ENCODE measurements at places on chromosomes 3 and 15. TPM values are rescaled to one million over a fixed set of nuclear protein-coding genes. Genes with fewer than 3 reads are reported as not detected.

DNA sequence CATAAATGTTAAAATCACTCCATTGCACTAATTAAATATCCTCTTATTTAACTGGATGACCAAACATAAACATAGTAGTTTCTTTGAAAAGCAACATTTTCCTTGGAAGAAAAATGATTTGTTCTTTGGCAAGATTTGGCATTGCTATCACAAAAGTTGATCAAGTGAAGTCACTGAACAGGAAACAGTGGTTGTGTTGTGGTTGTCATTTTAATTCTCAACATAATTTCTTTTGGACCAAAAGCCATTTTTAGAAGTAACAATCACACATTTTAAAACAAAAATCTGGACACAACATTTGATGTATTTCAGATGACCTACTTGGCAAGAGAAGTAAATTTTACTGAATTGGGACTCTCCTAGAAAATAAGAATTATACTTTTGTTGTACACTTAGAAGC is 872.3 kb downstream of the ROBO1 start:
- no peak for DNase-seq

DNA sequence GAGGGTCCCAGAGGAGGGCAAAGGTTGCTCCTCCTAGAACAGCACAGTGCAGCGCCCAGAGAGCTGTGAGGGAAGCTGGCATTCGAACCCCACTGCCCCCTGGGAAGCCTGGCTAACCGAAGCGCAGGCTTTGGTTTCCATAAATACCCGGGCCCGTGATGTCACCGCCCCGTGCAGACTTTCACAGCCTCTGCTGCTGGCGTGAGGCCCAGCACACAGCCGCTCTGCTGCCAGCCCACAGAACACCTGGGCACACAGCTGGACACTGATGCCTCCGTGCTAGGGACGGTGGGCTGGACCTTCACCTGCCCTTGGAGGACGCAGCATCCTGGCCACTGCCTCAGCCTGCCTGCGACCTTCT is 1.0 kb downstream of the IQSEC1 start:
- no peak for DNase-seq

GRCh38 chr15:78811825-78812183 is 540 bp upstream of the ADAMTS7 start:
- no peak for DNase-seq

DNA sequence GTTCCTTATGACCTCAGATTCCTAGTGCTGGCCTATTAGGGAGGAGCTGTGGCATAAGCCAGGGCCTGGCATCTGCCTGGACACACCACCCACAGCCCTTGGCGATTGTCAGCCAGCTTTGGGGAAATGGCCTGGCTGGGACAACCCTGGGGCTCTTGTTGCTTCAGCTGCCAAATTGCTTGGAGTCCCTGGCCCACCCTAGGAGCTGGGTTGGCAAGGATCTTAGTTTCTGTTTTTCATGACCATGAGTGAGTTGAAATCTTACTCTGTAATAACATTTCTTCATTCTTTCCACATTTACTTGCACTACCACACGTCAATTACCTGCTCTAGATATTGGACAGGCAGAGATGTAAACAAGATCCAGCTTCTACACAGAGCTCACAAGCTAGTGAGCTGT is 1.9 kb upstream of the MYZAP start:
- no peak for DNase-seq

- no peak for DNase-seq
Measured at GRCh38 chr3:140092848-140093536, 158.0 kb downstream of the CLSTN2 start.

DNA sequence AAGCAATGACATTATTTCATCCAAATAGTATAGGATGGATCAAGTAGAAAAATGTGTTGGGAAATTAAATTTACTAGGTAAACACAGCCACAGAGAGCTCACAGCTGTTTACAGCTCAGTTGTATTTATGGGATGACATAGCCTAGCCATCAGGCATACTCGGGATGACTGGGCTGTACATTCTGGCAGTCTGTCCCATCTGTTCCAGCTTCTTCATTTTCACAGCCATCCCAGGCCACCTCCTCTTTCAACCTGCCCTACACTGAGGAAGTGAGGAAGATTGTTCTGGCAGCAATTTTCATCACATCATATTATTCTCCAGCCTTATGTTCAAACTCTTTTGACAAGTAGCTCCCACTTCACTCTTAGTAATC is 98.4 kb upstream of the PFN2 start:
- no peak for DNase-seq

DNA sequence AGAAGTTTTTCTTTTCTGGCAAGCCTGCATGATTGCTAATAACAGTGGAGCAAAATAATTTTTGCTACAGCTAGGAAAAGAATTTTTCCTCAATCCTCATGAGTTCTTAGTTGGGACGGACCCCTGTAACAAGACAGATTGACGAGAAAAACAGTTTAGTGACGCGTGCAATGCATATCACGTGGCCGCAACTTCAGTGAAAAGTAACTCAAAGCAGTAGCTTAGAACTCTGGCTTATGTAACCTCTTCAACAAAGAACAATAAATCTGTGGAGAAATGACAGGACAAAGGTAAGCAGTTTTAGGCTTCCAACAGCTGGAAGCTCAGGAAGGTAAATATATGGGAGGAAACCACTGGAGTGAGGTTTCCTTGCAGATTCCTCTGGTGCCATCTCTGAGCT is 19.7 kb downstream of the FAM107A start:
- DNase-seq: no peak

DNA sequence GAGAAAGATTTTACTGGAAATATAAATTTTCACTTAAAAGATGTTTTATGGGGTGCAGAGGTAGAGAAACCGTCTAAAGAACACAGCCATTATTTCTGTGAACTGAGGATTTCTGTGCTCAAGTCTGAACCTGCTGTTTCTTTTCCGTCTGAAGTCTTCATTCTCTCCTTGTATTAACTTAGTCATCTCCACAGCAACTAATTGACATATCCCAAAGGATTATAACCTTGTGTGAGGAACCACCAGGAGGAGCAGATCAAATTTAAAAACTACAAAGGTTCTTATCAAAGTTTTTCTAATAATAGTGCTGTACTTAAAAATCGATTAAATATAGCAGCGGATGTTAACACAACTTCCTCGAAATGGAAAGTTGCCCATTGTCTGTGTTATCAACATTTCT is 31.1 kb upstream of the ICE2 start:
- no peak for DNase-seq

DNA sequence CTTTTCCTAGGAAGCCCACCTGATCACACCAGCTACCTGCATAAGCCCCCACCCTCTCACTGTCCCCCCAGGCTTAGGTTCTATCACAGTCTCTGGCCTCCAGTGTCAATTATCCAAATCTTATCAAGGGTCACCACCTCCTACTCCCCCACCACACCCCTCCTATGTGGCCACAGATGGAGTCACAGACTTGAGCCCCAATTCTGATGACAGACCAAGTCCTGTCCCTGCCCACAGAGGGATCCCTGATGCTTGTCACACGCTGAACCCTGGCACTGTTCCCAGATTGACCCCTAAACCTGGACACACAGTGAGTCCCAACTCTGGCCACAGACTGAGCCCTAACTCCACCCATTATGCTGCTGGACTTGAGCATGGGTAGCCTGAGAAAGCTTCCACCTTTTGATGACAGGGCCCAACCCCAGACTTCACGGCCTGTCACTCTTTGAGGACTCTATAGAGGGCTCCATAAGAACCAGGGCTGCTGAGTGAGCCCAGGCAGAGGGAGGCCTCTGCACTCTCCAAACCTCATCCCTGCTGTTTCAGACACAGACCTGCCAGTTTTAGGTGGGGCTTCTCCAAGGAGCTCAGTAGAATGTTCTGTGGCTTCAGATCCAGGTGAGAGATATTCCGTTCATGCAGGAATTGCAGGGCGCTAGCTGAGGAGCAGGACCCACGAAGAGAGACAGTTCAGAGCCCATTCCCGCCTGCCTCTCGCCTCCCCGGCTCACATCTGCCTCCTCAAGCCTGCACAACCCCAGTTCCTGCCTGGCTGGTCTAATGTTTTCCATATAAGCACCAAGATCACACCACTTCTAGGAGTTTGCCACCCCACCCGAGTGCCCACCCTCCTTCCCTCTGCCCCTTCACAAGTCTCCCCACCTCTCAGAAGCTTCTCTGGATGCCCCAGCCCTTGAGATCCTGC is 1.8 kb downstream of the ULK3 start:
- no peak for DNase-seq

DNA sequence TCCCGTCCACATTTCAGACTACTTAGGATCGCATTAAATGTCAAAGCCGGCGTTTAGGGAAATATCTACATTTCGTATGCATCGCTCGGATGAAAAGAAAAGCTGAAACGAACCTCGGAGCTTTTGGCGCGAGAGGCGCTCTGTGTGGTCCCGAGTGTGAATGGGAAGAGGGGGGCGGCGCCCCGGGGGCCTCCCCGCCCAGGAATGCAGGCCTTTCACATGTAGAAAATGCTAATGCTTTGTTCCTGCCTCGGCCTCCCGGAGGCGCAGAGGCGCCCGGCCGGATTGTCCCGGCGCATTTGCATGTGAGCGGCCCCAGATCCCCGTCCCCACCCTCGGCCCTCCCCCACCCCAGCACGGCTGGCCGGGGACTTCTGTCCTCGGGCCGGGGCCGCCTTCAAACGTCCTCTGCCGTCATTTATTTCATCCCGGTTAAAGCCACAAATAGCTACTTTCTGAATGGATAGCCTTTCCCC is 37.0 kb upstream of the TRIM71 start:
- DNase-seq: no peak

DNA sequence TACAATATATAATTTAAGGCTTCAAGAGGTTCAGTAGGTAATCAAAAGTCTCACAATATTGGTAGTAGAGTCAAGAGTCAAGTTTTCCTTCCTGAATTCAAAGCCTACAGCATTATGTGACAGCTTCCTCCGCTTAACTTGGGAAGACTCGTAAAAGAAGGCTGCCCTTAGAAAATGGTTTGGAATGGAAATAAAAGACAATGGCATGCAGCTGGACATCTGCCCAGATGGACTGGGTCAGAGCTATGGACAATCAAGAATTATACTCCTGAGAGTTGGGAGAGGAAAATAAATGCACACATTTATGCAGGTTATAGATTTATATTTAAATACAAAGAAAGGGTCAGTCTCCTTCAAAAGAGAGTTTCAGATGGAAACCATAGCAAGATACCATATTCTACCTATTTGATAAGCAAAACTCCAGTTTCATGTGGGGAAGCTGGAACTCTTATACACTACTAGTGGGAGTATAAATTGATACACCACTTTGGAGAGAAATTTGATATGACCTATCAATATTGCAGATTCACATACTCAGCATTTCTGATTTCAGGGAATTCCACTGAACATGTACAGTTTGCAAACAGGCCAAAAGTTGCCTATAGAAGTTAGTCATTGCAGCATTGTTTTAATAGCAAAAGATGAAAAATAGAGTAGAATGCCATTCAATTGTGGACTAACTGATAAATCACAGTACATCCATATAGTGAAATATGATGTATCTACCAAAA is 6.1 kb downstream of the CRYBG3 start:
- no peak for DNase-seq

DNA sequence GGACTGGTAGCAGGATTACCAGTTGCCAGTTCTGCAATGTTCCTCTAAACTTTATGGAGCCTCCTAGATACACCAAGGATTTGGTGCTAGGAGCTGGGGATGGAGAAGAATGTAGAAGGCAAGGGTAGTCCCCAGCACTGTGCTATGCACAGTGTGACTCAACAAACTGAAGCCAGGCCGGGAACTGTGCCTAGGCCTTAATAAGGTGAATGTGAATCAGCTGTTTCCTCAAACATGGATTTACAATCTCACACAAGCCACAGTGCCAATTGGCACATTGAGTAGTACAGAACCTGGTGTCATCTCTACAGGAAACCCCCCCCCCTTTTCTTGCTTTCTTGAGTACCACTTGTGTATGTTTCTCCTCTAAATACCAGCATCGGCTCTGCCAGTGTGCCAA is 32.5 kb downstream of the MRPS25 start:
- no peak for DNase-seq

DNA sequence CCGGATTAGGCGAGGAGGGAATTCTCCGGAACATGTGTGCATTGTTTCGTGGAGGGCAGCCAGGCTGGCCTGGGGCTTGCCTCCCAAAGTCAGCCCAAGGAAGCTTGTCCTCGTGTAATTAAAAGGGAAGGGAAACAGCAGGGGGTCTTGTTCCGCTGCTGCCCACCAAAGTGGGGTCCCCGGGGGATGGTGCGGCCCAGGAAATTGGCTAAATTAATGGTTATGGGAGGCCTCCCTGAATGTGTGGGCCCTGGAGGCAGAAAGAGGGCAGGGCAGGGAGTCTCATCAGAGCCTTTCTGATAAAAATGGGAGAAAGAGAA is 118.1 kb downstream of the OPA1 start:
- DNase-seq: no peak

- DNase-seq: no peak
Measured at GRCh38 chr3:106272302-106272701, 403.5 kb upstream of the CBLB start.

DNA sequence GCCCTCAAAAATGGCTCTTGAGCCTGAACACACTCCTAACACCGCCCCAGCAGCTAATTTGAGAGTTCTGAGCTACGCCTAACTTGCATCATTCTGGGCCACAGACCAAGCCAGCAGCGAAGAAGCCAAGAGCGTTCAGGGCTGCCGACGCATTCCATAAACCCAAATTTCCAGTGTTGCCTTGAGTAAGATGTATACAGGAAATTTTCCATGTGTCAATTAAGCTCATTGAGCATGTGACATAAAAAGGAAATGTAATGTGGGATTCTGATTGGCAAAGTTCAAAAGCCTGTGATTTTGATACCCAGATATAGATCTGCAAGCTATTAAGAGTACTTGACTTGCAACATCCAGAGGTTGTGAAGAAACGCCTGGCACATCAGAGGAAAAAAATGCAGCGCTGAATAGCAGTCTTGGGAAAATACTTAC is 148.6 kb upstream of the NR2F2 start:
- no peak for DNase-seq

- DNase-seq: no peak
Measured at GRCh38 chr3:10845839-10846656, 30.0 kb downstream of the SLC6A11 start.

GRCh38 chr3:13655061-13655913 is 106.4 kb downstream of the FBLN2 start:
- no peak for DNase-seq

GRCh38 chr15:77631745-77632533 is 773 bp downstream of the LINGO1 start:
- DNase-seq: no peak

GRCh38 chr3:172159962-172160538 is 120.7 kb downstream of the FNDC3B start:
- DNase-seq: no peak

- DNase-seq: no peak
Measured at GRCh38 chr15:69794645-69795469, 302.9 kb downstream of the TLE3 start.

The CFAP100 gene
- total RNA-seq: not detected

The NLGN1 gene
- not detected for total RNA-seq

The C2CD4B gene
- total RNA-seq: not detected

The SLC6A1 gene
- total RNA-seq: 2.3 TPM

The SCAP gene
- total RNA-seq: 47.3 TPM

The STRA6 gene
- total RNA-seq: 5.4 TPM

The ST8SIA2 gene
- 2.4 TPM for total RNA-seq

The CCR3 gene
- not detected for total RNA-seq

The PYDC2 gene
- total RNA-seq: not detected

The PIGZ gene
- total RNA-seq: 10.1 TPM
